Upper lobe of left lung (tissue), 6 donors: ENCODE measurements at places on chromosomes 2 and 18. TPM values are rescaled to one million over a fixed set of nuclear protein-coding genes. Genes with fewer than 3 reads are reported as not detected.

STK39 gene
- 18.8 TPM for total RNA-seq

DNA sequence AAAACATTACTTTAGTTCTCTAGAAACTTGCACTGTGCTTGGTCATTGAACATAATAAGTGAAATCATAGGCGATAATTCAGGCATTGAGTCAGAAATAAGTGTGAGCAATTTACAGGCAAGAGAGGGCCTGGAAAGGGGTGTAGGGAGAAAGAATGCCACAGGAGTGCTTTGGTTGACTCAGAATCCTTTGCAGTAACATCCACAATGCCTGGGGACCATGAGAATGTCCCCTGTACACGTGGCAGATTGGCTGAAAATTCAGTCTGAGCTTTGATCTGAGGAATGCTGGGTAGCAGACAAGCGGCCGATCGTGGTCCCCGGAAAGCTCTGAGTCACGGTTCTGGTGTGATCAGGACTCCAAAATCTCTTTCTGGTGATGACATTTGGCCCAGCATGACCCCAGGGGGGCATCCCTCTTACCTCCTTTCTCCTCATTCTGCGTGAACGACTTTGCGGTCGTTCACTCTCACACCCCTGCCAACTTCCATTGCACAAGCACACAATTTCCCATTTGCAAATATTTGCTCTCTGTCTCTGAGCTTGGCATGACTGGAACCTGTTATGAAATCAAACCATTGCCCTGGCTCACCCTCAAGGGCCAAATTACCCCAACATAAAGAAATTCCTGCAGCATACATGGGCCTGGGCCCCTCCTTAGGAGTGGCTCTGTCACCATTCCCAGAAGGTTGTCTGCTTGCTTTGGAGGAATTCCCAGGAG is 305.0 kb upstream of the EPAS1 start:
- no peaks in the 10 kb centered on the region for H3K27me3 ChIP-seq
- peak; percentile 78 for DNase-seq
- no peaks in the 10 kb centered on the region for H3K36me3 ChIP-seq
- H3K27ac ChIP-seq = peak overlapping the region; percentile 83
- no peak overlapping the region for H3K4me3 ChIP-seq
- peaks cover 30% of the 10 kb centered on the region for H3K4me1 ChIP-seq

DNA sequence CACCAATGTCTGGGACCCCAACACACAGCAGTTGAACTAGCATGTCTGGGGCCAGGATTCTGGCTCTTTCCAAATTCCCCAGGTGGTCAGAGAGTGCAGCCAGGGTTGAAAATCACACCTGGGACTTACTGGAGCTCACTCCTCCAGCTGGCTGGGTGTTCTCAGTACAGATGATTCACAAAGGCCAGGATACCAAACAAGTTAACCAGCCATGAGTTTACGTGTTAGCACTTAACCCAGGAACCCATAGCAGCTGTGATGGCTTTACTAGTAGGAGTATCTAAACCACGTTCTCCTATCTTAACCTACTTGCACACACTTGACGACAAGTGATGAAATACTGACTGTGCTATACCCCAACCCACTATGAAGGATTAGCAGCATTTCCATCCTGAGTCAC is 222.8 kb downstream of the FBXO15 start:
- no peaks in the 10 kb centered on the region for H3K36me3 ChIP-seq
- DNase-seq = no peak
- no peak overlapping the region for H3K4me3 ChIP-seq
- H3K27ac ChIP-seq = no peak overlapping the region
- H3K27me3 ChIP-seq = no peaks in the 10 kb centered on the region

WNT6 gene
- total RNA-seq = not detected

DNA sequence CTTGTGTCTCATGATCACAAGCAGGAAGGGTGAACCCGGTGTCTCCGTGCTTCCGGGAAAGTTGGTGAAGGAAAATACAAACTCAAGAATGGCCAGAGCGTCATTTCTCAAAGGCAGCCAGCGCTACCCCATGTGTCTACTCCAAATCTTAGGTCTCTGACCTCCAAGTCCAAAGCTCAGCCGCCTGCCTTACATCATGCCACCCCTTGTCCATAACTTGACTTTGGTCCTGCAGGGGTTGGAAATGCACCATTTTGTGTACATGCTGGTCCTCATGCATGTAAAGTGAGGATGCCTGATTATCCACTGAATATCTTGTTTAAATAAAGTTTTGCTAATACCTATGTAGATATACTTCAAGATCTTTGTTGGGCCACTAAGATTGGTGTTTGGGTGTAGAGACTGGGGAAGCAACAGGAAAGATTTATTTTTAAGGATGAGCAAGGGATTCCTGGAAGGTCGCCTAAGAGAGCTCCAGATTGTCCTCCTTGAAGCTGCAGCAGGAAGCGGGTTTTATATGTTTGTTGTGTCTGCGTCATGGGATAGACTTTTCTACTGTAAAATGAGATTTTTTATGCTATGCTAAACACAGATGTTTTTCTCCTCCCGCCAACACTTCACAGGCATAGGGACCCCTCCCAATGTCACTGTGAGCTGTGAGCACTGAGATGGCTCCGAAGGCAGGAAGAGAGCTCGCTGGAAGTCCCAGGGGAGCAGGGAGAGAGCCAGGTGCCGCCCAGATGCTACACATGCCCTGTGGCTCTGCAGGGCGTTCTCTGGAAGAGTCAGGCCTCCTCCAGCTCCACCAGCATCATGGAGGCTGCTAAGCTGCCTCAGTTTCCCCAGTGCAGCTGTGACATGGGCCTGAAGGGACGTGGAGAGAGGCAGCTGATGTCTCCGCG is 176.2 kb upstream of the HDAC4 start:
- no peaks in the 10 kb centered on the region for H3K27me3 ChIP-seq
- no peaks in the 10 kb centered on the region for H3K36me3 ChIP-seq
- DNase-seq = no peak
- H3K4me3 ChIP-seq = no peak overlapping the region

GRCh38 chr2:45443012-45443411 is 168.1 kb downstream of the SRBD1 start:
- no peaks in the 10 kb centered on the region for H3K4me1 ChIP-seq
- H3K27me3 ChIP-seq = no peaks in the 10 kb centered on the region
- no peak overlapping the region for H3K4me3 ChIP-seq
- H3K27ac ChIP-seq = no peak overlapping the region

DNA sequence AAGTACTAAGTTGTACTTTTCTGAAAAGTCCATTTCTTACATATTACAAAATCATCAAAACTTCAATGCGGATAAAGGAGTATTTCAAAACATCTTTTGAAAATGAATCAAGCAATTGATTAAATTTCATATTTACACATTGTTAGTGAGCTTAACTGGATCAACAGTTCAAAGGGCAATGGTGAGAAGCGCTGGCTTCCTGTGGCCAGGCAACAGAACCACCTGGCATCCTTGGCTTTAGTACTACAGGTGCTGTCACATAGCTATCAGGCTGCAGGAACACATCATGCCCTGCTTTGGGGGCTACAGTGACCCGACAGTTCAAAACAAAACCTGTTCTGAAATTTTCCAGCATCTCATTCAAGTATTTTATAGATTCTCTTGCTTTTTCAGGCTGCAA is 59.2 kb downstream of the SMAD2 start:
- H3K4me3 ChIP-seq = no peak overlapping the region
- H3K4me1 ChIP-seq = no peaks in the 10 kb centered on the region
- no peak overlapping the region for H3K27ac ChIP-seq
- no peaks in the 10 kb centered on the region for H3K27me3 ChIP-seq
- no peak for DNase-seq
- no peaks in the 10 kb centered on the region for H3K36me3 ChIP-seq

STEAP3 gene
- 22.6 TPM for total RNA-seq

GREB1 gene
- total RNA-seq = 1.1 TPM

UGT1A3 gene
- not detected for total RNA-seq

GRCh38 chr2:68390586-68390985 is 25.5 kb downstream of the PLEK start:
- no peak for DNase-seq
- no peak overlapping the region for H3K4me3 ChIP-seq
- no peaks in the 10 kb centered on the region for H3K27me3 ChIP-seq
- no peaks in the 10 kb centered on the region for H3K36me3 ChIP-seq
- peak overlapping the region; percentile 43 for H3K27ac ChIP-seq

GRCh38 chr2:181780047-181780651 is 99.8 kb upstream of the NEUROD1 start:
- no peak overlapping the region for H3K27ac ChIP-seq
- H3K27me3 ChIP-seq = no peaks in the 10 kb centered on the region
- no peaks in the 10 kb centered on the region for H3K36me3 ChIP-seq
- H3K4me1 ChIP-seq = peaks cover 4% of the 10 kb centered on the region
- no peak overlapping the region for H3K4me3 ChIP-seq

- peak overlapping the region; percentile 86 for H3K27ac ChIP-seq
- no peaks in the 10 kb centered on the region for H3K27me3 ChIP-seq
- H3K36me3 ChIP-seq = peaks cover 14% of the 10 kb centered on the region
- H3K4me1 ChIP-seq = peaks cover 59% of the 10 kb centered on the region
- no peak overlapping the region for H3K4me3 ChIP-seq
These were observed 8.2 kb downstream of the SLC35F6 start for GRCh38 chr2:26772064-26773001.
